Hepatocyte (in vitro differentiated cells): ENCODE measurements at places on chromosomes 13 and 19. TPM values are rescaled to one million over a fixed set of nuclear protein-coding genes. Genes with fewer than 3 reads are reported as not detected.

GRCh38 chr13:99630269-99630898, 129.1 kb downstream of the TM9SF2 start:
- DNase-seq = no peak

- peak; percentile 85 for DNase-seq
Measured at GRCh38 chr19:7534531-7535046, 928 bp upstream of the PNPLA6 start.

The NKG7 gene
- not detected in 2 replicates for total RNA-seq

DNA sequence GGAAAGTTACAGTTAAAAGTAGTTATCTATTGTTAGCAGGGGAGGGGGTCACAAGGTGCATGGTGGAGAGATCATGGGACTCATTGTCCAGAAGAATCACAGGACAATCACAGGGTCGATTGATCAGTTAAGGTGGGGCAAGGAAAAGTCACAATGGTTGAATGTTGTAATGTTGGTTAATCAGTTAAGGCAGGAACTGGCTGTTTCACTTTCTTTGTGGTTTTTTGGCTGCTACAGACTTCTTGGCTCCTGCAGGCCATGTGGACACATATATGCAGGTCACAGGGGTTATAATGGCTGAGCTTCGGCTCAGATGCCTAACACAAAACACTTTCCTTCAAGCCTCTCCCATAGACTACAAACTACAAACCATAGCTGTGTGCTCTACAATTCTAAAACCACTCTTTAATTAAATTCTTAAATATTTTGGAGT, 6.9 kb upstream of the ZNF431 start:
- no peak for DNase-seq

DNA sequence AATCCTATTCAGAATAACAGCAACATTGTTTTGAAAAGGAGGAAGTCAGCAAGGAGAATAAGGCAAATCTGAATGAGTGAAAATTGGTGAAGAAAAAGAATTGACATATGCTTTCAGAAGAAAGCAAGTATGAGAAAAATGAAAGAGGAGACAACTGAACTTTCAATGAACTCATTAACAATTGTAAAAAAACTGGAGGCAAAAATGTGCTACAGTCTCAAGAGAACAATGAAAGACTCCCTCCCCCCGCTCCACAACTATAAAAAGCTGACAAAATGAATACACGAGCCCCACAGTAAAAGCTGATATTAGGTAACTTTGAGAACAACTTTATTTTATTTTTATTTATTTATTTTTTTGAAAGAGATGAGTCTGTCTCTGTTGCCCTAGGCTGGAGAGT, 373.1 kb downstream of the DIAPH3 start:
- DNase-seq = no peak

GRCh38 chr13:29117663-29118062, 297.5 kb downstream of the MTUS2 start:
- no peak for DNase-seq

The SYNGR4 gene
- not detected in 2 replicates for total RNA-seq

DNA sequence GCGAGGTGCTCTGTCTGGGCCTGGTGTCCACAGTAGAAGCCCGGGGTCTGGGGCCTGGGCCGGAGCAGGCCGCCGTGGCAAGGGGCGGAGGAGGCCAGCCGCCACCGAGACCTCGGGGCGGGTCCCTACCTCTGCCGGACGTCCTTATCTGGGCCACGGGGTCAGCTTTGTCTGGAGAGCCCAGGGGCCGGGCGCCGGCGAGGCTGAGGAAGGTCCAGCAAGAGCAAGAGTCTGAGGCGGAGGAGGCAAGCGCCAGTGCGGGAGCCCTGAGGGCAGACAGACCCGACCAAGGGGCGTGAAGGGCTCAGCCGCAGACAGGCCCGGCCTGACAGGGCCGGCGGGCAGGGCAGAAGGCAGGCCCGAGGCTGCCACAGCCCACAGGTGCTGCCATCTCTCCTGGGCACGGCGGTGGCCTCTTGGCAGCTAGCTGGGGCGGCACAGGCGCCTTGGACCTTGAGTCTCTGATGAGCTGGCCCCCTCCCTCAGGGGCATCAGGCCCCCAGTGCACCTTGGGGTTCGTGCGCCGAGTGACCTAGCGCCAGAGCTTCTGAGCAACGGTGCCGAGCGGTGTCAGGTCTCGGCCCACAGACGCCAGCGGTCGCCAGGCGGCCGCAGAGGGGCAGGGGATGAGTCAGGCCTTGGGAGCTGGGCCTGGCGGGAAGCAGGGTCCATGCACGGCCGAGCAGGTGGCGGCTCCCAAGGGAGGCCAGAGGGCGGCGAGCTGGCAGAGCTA, 19.1 kb upstream of the AKAP8 start:
- DNase-seq = no peak

GRCh38 chr19:22945560-22945959, 57.4 kb downstream of the ZNF728 start:
- no peak for DNase-seq

The NFIX gene
- total RNA-seq = 3.8 and 12.8 TPM in 2 replicates

DNA sequence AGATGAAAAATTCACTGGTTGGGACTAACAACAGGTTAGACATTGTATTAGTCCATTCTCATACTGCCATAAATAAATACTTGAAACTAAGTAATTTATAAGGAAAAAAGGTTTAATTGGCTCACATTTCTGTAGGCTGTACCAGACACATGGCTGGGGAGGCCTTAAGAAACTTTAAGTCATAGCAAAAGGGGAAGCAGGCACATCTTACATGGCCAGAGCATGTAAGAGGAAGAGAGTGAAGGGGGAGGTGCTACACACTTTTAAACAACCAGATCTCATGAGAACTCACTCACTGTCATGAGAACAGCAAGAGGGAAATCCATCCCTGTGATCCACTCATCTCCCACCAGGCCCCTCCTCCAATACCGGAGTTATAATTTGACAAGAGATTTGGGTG, 125.9 kb downstream of the SUCLA2 start:
- no peak for DNase-seq

DNA sequence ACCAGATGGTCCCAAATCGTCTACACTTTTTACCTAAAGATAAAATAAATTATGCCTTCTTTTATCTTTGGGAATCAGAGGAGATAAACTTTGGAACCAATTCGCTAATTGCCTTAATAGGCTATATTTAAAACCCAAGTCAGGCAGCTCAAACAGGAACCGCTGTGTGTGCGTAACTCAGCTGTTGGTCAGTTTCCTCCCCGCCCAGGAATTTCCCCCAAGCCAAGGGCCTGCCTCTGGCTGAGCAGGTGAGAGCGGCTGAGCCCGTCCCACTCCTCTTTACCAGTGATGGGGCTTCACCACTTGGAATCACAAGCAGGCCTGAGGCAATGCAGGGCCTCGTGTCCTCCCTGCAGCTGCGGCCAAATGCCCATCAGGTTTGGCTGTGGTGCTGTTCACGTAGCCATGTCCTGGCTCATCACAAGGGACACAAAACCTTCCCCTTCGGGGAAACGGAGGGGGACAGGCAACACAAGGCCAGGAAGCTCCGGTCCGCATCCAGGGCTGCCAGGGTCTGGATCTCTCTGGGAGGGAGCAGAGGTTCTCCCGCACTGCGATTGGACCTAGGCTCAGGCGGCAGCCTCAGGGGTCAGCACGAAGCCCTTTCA, 503 bp upstream of the SLC7A9 start:
- peak; percentile 70 for DNase-seq

DNA sequence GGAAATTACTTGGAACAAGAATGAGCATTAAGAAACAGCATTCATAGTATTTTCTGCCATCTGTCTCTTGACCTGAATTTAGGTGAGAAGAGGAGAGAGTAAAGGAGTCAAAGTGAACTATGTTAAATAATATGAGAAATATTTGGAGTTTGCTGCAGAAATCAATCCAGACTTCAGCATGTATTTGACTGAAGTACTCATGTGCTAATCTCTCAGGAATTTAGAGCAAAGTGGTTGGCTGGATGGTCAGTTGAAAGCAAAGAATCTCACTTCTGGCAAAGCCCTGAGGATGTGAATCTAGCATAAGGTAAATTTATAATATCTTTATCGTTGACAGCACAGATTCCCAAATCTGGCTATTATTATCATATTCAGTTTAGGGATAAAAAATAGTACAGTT, 394.3 kb downstream of the PCDH17 start:
- no peak for DNase-seq

DNA sequence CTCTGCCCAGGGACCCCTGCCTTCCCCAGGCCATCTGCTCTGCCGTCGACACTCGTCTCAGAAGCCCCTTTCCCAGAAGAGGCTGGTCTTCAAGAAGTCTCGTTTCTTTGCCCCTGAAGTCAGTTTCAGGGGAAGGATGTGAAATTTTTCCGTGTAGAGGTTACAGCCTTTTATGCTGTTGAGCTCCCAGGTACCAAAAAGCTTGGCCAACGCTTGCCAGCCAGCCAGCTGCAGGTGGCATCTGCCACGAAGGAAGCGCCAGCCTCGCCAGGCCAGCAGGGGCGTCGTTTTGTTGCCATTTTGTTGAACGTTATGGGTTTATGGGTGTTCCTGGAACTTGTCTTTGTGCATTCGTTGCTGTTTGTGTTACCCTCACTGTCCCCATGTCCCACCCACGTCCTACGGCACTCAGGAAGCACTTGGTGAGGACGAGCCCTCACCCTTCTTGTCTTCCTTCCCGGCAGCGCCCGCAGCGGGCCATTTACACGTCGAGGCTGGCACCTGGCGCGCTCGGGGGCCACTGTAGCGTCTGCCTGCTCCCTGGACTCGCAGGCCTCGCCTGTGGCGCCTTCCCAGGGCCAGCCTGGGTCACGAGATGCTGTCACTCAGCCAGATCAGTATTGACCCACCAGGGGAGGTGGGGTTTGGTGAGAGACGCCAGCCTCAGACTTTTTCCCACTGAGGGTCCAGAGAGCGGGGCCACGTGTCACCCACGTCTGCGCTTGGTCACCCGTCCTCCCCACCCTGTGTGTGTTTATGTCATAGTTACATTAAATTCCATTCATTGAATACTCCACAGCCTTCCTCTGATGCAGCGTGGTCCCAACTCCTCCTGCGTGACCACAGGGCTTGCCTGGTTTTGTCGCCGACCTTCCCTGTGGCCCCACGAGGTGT, 37.1 kb downstream of the AP1M1 start:
- no peak for DNase-seq

- no peak for DNase-seq
Measured at GRCh38 chr19:35410487-35410886, 37.6 kb upstream of the FFAR2 start.

- peak; percentile 38 for DNase-seq
Measured at GRCh38 chr13:94182185-94182761, 297.2 kb downstream of the DCT start.

DNA sequence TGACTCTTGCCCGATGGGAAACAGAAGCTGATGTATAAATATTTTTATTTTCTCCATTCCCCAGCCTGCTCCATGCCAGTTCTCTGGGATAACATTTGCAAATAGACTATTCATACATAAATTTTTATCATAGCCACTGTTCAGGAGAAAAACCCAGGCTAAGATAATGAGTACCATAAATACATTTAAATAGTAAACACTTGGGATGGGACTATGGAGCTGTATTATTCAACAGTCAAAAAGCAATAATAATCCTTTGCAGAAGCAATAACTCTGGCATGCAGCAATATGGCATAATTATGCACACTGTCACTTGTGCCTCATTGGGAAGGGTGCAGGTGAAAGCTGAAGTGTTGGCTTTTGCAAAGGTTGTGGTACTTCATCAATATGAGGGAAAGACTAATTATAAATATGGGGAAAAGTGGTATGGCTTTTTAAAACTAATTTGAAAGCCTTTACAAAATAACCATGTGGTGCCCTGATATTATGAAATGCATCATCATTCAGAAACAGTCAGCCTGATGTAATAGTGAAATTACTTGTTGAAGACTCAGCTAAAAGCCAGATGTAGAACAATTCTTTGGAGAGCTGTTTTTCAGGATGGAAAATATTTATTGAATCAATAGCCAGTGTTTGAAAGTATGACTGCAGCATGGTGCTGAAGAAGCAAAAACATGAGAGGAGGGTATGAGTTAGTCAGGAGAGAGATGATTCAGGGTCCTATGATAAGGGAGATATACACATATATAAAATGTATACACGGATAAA, 2476.7 kb downstream of the PCDH9 start:
- DNase-seq = no peak

DNA sequence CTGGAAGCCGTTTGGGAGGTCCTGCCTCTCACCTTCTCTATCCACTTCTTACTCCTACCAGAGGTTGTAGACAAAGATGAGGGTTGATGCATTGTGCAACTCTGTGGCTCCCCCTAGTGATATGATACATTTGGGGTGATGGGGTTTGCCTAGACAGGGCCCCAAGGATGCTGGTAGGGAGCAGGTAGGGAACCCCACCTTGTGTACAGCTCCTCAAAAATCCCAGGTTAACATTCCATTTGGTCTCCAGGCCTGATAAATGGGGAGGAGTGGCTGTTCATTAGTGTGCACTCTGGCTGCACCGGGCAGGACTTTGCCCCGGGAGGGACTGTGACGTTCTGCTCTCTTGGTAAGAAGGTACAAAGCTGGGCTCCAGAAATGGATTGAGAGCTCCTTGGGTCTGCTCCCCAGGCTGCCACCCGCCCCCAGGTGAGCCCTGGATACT, 19.2 kb downstream of the SIGLEC8 start:
- DNase-seq = no peak

- DNase-seq = no peak
Measured at GRCh38 chr13:46676378-46676725, 120.6 kb downstream of the ESD start.

GRCh38 chr13:42626176-42626860, 52.4 kb downstream of the TNFSF11 start:
- no peak for DNase-seq

DNA sequence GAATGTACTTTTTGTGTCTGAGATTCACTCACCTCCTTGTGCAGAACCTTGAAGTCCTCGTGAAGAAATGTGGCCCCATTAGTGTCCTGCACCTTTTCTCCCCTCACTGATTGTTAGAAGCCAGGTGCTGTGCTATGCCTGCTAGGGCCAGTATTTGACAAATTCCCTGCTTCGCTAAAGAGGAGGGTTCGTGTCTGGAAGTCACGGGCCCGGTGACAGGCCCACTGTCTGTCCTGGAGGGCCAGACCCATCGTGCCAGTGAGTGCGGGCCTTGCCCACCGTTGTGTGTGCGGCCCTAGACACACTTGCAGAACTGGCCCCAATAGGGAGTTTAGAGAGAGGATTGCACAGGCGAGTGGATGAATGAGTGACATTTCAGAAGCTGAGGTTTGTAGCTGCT, 36.8 kb upstream of the GAS6 start:
- DNase-seq = no peak

GRCh38 chr13:95541308-95541707, 11.2 kb upstream of the CLDN10 start:
- no peak for DNase-seq

GRCh38 chr19:18232540-18233223, 6.4 kb upstream of the PDE4C start:
- DNase-seq = peak; percentile 57

DNA sequence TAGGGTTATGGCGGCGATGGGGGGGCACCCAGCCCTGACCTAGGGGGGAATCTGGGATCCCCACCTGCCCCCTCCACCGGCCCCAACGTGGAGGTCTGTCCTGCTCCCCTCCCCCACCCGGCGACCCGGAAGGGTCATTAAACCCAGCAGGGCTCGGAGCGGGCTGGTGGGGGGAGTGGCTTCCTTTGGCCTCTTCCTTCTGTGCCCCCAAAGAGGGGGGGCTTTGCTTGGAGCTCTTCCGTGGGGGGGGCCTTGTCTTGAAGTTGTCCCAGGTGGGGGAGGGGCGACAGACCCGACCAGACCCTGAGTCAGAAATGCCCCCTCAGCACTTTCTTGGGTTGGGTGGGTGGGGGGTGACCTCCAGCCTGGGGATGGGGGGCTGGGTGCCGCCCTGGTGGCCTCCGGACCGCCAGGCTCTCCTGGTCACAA, 1.5 kb downstream of the ARID3A start:
- peak; percentile 80 for DNase-seq
